CD8-positive, alpha-beta memory T cell (primary cell): ENCODE measurements at places on chromosomes 1 and 21. TPM values are rescaled to one million over a fixed set of nuclear protein-coding genes. Genes with fewer than 3 reads are reported as not detected.

Gene FLG2
- total RNA-seq = not detected

- no peaks in the 10 kb centered on the region for H3K27me3 ChIP-seq
- DNase-seq = no peak
- no peaks in the 10 kb centered on the region for H3K4me1 ChIP-seq
- no peak overlapping the region for H3K27ac ChIP-seq
- no peaks in the 10 kb centered on the region for H3K36me3 ChIP-seq
- no peak overlapping the region for H3K4me3 ChIP-seq
These were observed 376.5 kb downstream of the ADGRL2 start for GRCh38 chr1:82177192-82177591.

Gene SELE
- not detected for total RNA-seq

GRCh38 chr1:63981408-63981773, 207.6 kb downstream of the ROR1 start:
- no peaks in the 10 kb centered on the region for H3K36me3 ChIP-seq
- H3K4me1 ChIP-seq = no peaks in the 10 kb centered on the region
- no peaks in the 10 kb centered on the region for H3K27me3 ChIP-seq
- no peak overlapping the region for H3K4me3 ChIP-seq
- no peak overlapping the region for H3K27ac ChIP-seq
- no peak for DNase-seq

DNA sequence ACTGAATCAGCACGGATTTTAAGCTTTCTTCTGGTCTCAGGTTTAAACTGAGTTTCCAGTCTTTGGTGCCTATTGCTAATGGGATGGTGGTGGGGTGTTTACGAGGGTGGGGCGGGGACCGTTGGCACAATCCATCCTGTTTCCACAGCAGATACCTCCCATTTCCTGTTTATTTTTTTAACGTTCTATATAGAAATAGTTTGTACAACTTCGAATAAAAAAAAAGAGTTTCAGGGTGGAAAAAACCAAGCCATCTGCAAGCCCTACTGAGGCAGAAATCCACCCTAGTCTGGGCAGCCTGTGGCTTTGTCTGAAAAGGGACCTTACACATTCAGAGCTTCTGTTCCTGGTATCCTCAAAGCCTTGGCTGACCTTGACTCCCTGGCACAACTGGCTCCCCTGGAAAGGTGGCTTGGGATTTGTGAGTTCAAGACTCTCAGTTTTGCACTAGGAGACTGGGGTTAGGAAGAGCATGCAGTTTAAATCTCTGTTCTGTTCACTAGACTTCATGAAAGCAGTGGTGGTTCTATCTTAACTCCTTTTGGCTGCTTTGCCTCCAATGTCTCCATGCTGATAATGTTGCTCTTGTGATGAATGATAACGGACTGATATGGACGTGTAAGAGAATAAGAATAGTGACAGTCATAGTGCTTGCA, 46.7 kb downstream of the VANGL2 start:
- peaks cover 37% of the 10 kb centered on the region for H3K4me1 ChIP-seq
- H3K36me3 ChIP-seq = no peaks in the 10 kb centered on the region
- H3K27ac ChIP-seq = no peak overlapping the region
- no peak for DNase-seq
- H3K27me3 ChIP-seq = no peaks in the 10 kb centered on the region

GRCh38 chr21:42829954-42830353, 49.4 kb downstream of the WDR4 start:
- no peak for DNase-seq
- H3K27ac ChIP-seq = no peak overlapping the region
- no peaks in the 10 kb centered on the region for H3K36me3 ChIP-seq
- H3K4me3 ChIP-seq = no peak overlapping the region

- DNase-seq = no peak
- H3K36me3 ChIP-seq = no peaks in the 10 kb centered on the region
- H3K4me1 ChIP-seq = no peaks in the 10 kb centered on the region
- no peaks in the 10 kb centered on the region for H3K27me3 ChIP-seq
- no peak overlapping the region for H3K4me3 ChIP-seq
- no peak overlapping the region for H3K27ac ChIP-seq
These were observed 479.5 kb downstream of the PLPP3 start for GRCh38 chr1:56099766-56100265.

GRCh38 chr1:15124362-15125100, 29.0 kb upstream of the TMEM51 start:
- no peaks in the 10 kb centered on the region for H3K27me3 ChIP-seq
- no peak overlapping the region for H3K4me3 ChIP-seq
- DNase-seq = no peak
- no peak overlapping the region for H3K27ac ChIP-seq
- H3K36me3 ChIP-seq = no peaks in the 10 kb centered on the region

Gene SPRR2E
- total RNA-seq = not detected

DNA sequence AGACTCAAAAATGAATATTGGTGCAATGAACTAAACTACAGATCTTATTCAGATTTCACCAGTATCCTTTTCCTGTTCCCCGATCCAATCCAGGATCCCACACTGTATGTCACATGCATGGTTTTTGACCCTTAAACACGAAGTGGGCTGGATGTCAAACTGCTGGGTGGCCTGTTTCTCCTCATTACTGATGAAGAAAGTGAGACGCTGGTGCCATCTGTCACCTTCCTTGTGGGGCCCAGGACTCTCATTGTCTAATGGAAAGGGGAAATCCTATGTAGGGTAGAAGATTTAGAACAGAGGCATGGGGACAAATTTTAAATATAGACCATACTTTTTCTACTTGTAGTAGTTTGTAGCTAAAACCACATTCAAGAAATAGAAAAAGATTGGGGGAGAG, 56.2 kb downstream of the DISC1 start:
- H3K36me3 ChIP-seq = no peaks in the 10 kb centered on the region
- H3K27ac ChIP-seq = no peak overlapping the region
- no peak overlapping the region for H3K4me3 ChIP-seq
- DNase-seq = no peak

- DNase-seq = no peak
- H3K27ac ChIP-seq = no peak overlapping the region
- H3K27me3 ChIP-seq = no peaks in the 10 kb centered on the region
- no peaks in the 10 kb centered on the region for H3K36me3 ChIP-seq
These were observed 31.8 kb downstream of the CLEC20A start for GRCh38 chr1:178465011-178465410.

GRCh38 chr1:57464756-57465155, 40.9 kb upstream of the DAB1 start:
- DNase-seq = no peak
- H3K4me3 ChIP-seq = no peak overlapping the region
